ENCODE measurements at places on chromosomes 1 and 21.

GRCh38 chr21:38257667-38258066 is 876 bp downstream of the KCNJ15 start:
- DNase-seq, result no peak

DNA sequence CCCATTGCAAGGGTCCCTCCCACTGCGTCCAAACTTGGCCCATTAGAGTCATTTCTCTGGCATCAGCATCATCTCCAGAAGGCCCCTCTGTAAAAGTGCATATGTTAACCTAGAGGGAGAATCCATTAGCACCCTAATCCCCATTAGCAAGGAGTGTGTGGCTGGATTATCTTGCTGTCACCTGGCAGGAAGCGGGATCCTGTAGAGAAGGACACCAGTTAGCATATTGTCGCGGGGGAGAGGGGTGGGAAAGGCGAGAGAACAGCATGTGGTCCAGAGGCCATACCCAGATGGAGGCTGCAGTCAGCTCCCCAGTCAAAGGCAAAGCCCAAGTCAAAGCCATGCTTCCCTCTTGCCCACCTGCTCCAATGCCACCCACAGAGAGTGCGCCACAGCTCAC is 64.0 kb downstream of the OLIG1 start:
- DNase-seq, result no peak

DNA sequence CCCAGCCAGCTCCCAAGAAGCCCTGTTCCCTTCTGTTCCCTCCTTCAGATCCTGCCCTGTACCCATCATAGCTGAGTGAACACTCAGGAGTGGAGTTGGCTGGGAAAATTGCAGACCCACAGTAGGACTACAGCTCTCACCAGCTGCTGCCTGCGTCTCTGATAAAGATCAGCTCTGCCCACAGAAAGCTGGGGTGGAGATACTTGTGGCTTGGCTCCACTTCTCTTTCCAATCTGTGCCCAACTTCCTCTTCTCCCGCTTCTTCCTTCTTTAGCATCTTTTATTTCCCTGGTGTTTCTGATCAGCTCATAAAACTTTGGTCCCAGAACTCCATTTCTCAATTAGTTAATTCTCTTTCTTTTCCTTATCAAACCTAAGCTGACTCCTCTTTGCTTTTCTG is 5.5 kb upstream of the CD1A start:
- DNase-seq, result no peak

DNA sequence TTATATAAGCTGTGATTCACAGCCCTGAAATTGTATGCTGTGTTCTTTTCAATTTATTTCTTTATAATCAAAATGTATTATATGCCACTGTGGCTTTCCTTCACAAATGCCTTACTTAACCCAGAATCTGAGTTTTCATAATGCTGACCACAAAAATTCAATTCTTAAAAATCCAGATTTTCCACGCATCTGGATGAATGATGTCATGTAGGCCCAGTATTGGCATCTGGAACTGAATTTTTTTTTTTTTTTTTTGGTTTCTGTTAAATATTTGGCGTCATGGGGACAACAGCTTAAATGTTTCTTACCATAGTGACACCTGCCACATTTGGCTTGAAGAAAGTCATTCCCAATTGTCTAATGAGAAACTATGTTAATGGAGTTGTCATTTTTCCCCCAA is 296.8 kb downstream of the TM2D1 start:
- no peak for DNase-seq

DNA sequence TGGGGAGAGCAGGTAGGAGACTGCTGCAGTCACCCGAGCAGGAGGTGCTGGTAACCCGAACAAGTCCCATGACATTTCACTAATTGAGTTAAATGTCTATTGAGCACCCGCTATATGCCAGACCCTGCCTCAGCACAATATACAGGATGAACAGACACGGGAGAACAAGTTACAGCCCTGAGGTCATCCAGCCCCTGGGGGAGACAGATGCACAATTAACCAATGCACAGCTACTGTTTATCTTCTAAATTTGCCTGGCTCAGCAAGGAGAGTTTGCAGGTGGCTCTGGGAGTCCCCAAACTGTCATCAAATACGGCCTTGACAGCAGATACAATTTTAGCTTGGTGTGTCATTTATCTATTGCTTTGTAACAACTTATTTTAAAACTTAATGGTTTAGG is 18.1 kb downstream of the CITED4 start:
- DNase-seq, result no peak

GRCh38 chr1:212062832-212063438 is 27.4 kb downstream of the DTL start:
- DNase-seq, result no peak

DNA sequence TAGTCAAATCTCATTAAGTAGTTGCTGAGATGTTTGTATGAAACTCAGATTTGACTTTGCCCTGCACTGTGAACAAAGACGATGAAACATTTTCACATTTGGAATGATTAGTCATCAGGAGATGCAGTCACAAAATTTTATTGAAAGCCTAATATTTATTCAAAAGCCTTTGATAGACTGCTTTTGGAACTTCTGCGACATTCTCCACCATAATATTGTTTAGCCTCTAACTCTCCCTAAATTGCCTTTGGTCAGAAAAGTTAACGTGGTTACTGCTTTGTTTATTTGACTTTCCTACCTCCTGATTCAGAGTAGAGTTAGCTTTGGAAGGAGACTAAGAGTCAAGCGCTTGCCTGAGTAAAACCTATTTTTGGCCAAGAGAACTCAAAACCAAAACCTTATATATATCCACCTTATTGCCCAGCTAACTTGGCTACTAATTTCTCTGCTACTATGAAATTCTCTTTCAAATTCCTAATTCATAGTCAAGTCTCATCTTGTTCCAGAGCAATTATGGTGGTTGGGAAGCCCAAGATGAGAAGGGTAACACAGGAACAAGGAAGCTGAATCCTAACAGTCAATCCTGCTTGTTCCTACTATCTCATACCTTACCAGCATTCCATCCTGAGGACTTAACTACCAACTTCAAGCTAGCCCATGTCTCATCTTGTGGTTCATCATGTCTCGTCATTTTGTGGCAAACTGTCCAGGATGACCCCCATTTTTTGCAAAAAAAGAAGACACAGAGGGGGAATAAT is 429.6 kb downstream of the USP25 start:
- no peak for DNase-seq

- DNase-seq, result no peak
Observed at GRCh38 chr1:231201979-231202633, 38.9 kb upstream of the GNPAT start.

GRCh38 chr1:37473431-37474045 is 842 bp upstream of the ZC3H12A start:
- peak; percentile 21 for DNase-seq

DNA sequence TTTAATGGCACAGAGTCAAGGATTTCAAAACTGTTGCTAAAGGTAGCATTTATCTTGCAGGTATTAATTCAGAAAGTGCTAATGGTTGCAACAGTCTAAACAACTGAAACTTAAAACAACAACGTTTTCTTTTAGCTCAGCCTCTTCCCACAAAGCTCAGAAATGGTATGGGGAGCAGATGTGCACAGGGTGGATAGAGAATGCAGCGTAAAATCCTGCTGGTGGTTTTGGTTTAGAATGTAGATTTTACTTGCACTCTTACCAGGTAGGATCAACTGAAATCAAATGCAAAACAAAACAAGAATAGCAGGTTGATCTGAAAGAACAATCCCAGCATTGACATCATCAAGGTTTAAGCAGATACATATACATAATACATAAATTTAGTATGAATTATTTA is 3.8 kb upstream of the LRRC8C start:
- no peak for DNase-seq

DNA sequence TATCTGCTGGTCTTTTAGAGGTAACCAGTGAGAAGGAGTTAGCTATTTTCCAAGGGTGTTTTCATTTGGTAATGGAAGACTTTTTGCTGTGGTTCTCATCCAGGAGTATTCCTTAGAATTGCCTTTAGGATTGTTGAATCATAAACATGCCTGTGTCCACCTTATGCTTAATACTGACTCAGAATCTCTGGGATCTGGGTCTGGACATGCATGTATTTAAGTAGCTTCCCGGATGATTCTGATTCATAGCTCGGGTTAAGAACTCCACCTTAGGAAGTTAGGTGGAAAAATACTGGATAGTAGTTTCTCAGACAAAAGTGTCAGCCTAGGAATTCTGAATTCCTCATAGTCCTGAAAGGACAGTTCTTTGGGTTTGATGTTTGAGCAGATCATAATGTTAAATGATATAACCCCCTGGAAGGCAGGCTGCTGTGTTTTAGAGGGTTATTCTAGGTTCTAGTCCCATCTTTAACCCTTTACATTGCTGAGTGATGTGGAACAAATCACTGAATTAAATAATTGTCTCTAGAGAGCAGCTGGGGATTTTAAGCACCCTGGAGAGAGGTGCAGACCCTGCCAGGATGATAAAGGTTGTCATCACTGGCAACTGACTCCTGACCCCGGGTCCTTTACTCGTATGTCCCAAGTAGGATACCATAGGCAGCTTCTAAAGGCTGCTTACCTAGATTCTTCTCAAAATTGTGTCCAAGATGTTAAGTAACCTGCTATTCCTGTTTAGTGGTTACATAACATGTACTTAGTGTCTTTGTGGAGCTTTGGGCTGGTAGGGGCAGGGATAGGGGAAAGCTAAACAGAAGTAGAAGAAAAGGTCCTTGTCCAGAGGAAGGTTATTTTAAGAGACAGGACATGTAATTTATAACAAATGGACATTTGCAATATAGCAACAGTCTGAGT is 14.5 kb upstream of the C4BPB start:
- no peak for DNase-seq

GRCh38 chr1:81605023-81605422 is 195.7 kb upstream of the ADGRL2 start:
- DNase-seq, result no peak

- DNase-seq, result no peak
Observed at GRCh38 chr1:205451759-205452164, 4.1 kb downstream of the BLACAT1 start.

- DNase-seq, result no peak
Observed at GRCh38 chr1:33310702-33311101, 10.2 kb downstream of the A3GALT2 start.

- DNase-seq, result no peak
Observed at GRCh38 chr1:25486602-25487001, 55.9 kb downstream of the MACO1 start.

- peak; percentile 11 for DNase-seq
Observed at GRCh38 chr1:85048296-85049064, at the start of gene MCOLN3. Gene MCOLN3 (minus strand): TSS chr1:85048500. CDS start chr1:85045360, 3,140 bp downstream.
